Effector CD4-positive, alpha-beta T cell (primary cell): ENCODE measurements at places on chromosomes 1 and 21.

DNA sequence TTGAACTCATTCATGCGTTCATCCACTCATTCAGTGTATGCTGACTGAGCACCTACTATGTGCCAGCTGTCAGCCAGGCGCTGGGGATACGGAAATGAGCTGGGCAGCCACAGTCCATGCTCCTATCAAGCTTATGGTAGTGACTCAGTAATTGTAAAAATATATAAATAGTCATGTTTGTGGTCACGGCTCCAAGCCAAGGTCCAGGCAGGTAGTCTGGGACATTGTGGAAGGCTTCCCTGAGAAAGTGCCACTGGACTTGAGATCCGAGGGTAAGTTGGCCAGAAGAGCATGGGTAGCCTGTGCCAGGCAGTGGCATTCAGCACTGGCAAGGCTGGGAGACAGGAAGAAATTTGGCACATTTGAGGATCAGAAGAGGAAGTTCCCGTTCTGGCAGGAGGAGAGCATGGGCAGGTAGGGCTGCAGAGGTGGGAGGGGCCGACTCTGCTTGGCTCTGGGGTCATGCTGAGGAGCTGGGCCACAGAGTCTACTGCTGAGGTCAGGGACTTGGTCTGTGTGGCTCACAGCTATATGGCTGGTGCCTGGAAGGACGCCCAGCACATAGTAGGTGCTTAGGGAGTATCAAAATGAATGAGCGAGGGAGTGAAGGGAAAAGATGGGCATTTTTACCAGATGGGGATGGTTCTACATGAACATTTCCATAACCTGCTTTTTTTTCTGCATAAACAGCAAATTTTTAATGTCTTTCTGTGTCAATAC is 6.9 kb downstream of the PTPRF start:
- no peak for DNase-seq

- DNase-seq, result no peak
Observed at GRCh38 chr1:76666499-76666898, 200.8 kb upstream of the ST6GALNAC5 start.

GRCh38 chr1:231940116-231940515 is 313.5 kb downstream of the DISC1 start:
- no peak for DNase-seq

DNA sequence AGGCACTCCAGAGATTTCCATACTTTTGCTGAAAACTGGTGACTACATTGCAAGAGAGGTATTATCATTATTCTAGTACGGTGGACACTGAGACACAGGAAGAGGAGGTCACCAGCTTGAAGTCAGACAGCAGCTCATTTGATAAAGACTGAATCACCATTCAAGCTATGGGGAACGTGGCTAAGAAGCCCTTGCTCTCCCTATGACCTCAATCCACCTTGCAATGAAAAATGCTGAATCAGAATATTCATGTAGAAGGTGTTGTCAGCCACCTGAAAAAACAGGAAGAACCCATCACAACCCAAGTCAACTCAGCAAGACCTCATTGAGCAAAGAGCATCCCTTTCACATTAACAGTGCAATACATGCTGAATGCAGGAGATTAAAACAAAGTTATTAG is 59.0 kb upstream of the FGGY start:
- no peak for DNase-seq

DNA sequence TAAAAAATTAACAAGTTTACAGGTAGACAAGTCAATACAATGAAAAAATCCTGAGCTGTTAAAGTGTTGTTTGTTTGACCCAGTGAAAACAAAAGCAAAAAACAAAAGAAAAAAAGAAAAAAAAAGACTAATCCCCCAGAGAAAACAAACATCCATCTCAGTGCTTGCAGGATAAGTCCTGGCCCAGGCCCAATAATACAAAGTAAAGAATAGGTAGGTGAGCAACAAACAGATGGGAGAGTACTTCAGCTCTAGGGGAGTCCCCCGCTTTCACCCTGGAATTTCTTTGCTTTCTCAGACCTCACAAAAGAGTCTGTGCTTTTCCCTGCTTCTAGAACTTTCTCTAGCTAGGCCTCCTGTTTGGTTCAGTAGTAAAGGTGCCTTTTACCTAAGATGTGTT is 70.3 kb downstream of the ABCA4 start:
- DNase-seq, result no peak

DNA sequence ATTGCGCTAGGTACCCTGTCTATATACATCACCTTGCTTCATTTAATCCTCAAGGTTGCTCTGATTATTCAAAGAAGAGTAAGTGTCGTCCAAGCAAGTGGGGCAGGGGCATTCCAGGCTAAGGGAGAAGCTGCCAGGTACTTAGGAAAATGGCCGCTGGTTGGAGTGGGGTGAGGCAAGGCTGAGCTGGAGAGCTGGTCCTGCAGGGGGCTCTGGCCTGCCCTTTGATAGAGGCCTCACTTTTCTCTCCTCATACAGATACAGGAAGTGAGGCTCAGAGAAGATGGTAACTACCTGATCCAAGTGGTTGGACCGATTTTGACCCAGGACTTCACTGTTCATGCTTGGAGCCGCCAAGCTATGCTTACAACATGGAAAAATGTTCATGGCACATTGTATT is 86.9 kb upstream of the ZBTB40 start:
- no peak for DNase-seq

GRCh38 chr21:46168659-46169386 is 13.4 kb upstream of the FTCD start:
- DNase-seq, result no peak

DNA sequence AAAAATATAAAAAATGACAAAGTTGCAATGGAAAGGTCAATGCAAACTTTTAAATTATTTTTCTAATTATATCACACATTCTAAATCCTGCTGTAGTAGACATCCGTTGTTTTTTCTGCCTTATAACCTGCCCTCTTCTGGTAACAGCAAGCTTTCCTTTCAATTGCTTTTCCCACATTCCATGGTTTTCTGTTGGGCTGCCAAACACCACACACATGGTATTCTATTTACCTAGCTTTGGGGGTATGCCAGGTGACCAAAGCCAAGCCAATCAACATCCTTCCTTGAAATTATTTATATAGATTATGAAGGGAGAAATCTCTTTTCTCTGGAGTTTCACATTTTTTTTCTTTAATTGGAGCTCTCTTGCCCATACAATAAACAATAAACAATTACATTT is 3.4 kb upstream of the LAMC1 start:
- DNase-seq, result no peak

GRCh38 chr21:45078371-45078770 is 4.0 kb downstream of the ADARB1 start:
- DNase-seq, result no peak
